Stimulated activated CD8-positive, alpha-beta memory T cell treated with anti-CD3 and anti-CD28 coated beads, Interleukin-7, amount 100 ng/mL, for 48 hours (primary cell): ENCODE measurements at places on chromosomes 3 and 15.

- no peak for DNase-seq
Observed at GRCh38 chr15:60889006-60889405, 340.1 kb downstream of the RORA start.

DNA sequence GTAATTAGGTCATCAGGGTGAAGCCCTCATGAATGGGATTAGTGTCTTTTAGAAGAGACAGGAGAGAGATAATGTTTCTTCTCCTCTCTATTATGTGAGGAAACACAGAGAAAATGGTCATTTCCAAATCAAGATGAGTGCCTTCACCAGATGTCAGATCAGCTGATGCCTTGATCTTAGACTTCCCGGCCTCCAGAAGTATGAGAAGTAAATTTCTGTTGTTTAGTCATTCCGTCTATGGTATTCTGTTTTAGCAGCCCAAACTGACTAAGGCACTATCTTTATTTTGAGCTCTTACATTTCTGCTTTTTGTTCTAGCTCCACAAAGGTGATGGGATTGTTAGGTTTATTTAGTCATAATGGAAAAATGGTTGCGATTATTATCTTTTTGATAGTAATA is 273.2 kb upstream of the GADL1 start:
- no peak for DNase-seq

DNA sequence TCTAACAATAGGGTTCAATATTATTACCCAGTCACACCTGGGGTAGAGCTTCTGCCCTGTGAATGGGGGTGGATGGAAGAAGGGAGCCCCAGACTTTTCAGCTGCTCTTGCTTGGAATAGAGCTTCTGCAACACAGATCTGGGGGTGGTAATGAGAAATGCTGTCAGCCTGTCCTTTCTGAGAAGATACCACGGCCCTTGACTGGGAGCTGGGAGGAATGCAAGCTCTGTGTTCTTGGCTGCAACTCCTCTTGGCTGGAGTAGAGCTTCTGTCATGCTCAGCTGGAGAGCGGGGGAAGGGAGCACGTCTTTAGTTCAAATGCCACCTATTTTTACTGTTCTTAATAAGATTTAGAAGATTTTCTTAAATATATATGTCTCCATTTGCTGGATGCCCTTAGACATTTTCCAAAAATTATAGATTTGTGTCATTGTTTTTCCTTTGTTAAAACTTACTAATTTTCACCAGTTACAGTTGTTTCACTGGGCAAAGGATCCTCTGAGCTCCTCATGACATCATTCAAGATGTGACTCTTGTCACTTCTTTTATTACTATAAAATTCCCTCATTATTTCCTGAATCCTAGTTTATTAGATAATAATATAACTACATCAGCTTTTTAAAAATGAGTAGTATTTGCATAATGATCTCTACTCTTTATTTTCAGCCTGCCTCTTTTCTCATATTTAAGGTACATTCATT is 180.0 kb upstream of the TGFBR2 start:
- DNase-seq: no peak

- DNase-seq: no peak
Observed at GRCh38 chr15:31268108-31268501, 58.5 kb upstream of the KLF13 start.

DNA sequence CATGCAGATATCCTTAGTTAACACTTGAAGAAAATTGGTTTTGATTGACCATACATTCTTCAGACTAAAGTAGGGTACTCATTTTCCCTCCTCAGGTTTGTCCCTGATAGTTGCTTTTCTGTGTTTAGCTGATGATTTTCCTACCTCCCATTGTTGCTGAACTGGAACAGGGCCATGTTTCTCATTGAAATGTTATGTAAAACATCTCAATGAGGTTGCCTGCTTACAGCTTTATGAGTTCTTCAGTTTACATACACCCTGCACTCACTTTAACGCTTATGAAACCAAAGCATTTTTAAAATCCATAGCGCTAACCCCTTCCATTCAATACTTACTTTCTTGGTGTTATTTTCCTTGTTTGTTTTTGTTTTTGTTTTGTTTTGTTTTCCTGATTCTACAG is 61.9 kb downstream of the HMG20A start:
- no peak for DNase-seq

GRCh38 chr3:4587061-4587837 is 94.1 kb downstream of the ITPR1 start:
- DNase-seq: no peak
